GM06990 (cell line): ENCODE measurements at places on chromosomes 6 and 20.

DNA sequence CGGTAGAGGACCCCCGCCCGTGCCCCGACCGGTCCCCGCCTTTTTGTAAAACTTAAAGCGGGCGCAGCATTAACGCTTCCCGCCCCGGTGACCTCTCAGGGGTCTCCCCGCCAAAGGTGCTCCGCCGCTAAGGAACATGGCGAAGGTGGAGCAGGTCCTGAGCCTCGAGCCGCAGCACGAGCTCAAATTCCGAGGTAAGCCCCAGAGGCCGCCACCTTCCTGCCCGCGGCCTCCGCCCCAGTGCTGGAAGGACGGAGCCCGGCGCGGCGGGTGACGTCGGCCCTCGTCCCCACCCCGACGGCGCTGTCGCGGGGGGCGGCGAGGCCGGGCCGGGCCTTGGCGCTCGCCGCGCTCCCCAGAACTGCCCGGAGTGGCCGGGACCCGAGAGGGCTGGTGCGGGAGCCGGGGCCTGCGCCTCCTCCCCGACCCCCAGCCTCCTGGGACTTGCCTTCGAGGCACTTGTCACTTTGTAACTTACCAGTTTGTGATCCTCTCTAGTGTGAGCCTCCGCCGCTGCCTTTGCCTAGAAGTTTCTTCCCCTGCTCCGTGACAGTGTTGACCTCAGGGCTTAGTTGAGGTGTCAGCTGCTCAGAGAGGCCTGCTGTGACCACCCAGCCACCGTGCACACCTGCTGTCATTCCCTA, 417 bp downstream of the VAPB start:
- no peak for DNase-seq

DNA sequence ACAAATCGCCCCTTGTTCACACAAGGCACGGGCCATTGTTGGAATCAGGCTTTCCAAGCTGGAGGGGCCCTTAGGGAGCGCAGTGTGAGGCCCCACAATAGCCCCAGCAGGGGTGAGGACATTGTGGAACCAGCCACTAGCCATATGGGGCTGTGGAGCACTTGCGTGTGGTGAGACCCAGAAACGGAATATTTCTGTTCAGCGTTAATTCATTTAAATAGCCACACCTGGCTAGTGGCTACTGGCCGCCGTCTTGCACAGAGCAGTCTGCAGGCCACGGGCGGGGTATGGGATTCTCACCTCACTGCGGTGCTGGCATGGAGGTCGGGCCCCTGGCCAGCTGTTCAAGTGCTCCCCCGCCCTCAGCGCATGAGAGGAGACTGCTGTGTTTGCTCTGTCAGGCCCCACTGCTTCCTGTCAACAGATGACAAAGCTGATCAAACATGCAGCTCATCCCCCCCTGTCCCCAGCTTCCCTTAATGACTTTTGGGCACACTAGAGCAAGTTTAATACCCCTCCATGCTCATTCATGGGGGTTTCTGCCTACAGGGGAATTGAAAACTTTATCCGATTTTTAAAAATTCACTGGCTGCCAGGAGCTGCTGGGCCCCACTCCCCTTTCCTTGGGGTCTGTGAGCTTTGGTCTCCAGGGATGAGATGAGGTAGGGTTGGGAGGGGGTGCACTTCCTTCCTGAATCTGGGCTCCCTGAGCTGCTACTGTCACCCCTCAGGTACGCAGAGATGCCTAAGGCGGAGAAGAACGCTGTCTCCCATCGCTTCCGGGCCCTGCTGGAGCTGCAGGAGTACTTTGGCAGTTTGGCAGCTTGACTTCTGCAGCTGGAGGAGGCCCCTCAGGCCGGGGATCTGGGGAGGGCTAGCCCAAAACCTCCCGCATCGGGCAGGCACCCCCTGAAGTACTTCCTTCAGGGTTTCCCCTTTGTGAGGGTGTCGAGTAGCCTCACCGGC, 13.6 kb downstream of the ITPA start:
- peak; percentile 54 for DNase-seq

- DNase-seq = no peak
Observed at GRCh38 chr6:116379764-116380163, 9.0 kb downstream of the DSE start.

- DNase-seq = no peak
Observed at GRCh38 chr6:119717942-119718341, 368.4 kb upstream of the MAN1A1 start.

- no peak for DNase-seq
Observed at GRCh38 chr6:26224940-26225847, 138.0 kb downstream of the HFE start.

- no peak for DNase-seq
Observed at GRCh38 chr20:14451458-14451857, 114.0 kb upstream of the FLRT3 start.

GRCh38 chr20:38134427-38135270, 30.4 kb downstream of the TGM2 start:
- no peak for DNase-seq

GRCh38 chr6:107536180-107536961, 46.5 kb downstream of the SOBP start:
- DNase-seq = peak; percentile 25

GRCh38 chr20:63417097-63417737, 55.2 kb downstream of the KCNQ2 start:
- DNase-seq = no peak

DNA sequence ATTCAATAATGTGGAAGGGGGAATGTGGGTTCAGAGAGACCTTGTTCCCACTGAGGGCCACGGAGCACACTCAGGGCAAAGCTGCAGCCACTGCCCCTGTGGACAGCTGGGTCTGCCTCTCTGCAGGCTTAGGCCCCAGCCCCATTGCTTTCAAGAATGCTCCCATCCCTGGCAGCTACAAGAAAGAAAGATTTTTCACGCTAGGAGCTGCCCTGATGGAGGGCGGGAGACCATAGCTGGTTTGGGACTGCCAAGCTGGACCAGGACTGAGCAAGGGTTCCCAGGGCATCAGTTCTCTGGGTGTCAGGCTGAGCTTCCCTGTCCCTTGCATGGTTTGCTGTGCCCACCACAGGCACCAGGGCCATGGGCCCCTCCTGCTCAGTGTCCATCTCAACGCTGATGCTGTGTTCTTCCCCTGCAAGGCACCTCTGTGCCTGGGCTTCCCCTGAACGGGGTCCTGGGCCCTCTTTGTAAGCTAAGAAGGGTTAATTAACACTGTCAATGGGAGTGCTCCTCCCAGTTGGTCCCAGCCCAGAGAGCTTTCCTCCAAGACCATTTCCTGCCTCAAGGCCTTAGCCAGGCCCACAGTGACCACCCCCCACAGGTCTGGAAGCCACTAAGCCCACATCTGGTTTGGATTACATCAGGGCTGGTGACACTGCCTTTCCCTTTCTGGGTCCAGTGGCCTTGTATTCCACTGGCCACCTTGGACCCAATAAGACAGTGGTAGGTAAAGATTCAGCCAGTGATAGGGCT, 8.4 kb downstream of the FOXS1 start:
- DNase-seq = no peak

DNA sequence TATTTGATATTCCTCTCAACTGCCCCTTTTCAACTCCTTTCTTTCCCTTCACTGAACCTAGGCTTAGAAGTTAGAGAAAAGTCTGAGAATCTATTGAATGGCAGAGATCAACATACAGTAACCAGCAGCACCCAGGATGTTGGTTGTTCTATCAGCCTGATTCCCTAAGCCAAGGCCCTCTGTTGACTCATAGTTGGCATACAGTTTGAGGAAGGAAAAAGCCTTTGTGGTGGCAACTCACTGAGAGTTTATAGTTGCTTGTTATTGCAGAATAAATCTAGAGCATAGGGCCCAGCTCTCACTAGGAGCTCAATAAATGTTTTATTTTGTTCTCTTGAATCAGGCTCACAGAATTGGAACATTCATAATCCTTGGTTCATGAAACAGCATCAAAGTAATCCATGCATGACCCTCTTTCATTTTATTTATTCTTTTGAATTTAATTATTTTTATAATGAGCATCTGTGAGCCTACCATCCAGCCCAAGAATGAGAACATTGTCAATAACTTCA, 119.1 kb upstream of the ADGRF1 start:
- DNase-seq = no peak

DNA sequence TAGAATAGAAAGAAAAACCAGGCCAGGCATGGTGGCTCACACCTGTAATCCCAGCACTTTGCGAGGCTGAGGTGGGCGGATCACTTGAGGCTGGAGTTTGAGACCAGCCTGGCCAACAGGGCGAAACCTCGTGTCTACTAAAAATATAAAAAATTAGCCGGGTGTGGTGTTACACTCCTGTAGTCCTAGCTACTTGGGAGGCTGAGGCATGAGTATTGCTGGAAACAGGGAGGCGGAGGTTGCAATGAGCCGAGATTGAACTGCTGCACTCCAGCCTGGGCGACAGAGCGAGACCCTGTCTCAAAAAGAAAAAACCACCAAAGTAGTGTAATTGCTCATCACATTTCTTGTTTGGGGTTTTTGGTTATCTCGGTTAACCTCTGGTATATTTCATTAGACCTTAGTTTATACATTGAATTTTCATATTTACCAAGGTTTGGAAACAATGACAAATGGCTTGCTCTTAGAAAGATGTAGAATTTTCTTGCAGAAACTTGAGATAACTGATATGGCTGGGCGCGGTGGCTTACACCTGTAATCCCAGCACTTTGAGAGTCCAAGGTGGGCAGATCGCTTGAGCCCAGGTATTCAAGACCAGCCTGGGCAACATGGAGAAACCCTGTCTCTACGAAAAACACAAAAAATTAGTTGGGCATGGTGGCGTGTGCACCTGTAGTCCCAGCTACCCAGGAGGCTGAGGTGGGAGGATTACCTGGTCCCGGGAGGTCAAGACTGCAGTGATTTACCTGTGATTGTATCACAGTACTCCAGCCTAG, 14.2 kb downstream of the ITCH start:
- peak; percentile 74 for DNase-seq

DNA sequence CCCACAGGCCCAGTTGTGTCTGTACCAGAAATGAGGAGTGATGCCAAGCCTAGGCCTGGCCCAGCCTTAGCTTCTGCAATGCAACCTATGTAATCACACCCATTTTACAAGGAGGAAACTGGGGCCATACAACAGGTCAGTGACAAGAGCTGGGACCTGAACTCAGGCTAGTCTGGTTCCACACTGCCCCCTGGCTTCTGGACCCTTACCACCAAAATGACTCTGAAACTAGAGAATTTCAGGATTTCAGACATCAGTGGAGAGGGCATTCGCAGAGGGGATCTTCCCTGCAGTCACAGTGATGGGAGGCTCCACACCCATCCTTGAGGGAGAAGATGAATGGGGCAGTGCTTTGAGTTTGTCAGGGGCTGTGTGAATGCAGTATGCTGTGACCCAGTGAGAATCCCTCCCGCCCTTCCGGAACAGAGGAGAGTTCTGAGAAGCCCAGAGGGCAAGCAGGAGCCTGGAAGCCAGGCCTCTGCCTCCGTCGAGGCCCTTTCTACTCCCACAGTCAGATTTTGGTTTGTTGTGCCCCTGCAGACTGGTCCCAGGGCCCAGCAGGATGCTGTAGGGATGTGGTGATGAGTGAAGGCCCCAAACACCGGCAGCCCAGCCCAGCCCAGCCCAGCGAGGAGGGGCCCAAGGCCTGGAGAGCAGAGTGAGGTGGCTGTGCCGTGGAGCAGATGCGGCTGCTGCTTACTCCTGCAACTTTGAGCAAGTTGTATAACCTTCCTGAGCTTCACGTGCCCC, 48.1 kb upstream of the MYL9 start:
- no peak for DNase-seq

DNA sequence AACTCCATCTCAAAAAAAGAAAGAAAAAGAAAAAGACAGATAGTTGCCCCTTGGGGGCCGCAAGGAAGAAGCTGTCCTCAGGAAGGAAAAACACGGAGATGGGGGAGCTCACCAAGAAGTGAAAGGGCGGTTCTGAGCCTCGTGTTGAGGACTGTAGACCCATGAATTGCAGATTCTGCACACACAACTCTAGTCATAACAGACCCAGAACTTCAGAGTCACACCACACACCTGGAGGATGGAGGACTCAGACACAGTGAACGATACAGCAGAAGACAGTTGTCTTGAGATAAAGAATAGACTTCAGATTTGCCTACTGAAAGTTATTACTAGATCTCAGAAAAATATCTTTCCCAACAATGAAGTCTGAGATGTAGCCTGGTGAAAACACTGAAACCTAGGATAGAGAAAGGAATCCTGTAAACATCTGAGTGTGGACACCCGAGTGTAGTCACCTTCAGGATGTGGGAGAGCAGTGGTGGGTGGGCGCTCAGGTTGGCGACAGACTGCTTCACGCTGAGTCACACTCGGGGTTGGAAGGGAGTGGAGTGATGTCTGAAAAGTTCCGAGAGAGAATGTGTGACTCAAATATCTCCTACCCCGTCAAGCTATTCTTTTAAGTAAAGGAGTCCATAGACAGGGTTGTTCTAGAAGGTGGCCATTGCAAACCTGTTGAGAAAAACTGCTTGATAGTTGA, 88.1 kb downstream of the MAP3K4 start:
- DNase-seq = no peak

DNA sequence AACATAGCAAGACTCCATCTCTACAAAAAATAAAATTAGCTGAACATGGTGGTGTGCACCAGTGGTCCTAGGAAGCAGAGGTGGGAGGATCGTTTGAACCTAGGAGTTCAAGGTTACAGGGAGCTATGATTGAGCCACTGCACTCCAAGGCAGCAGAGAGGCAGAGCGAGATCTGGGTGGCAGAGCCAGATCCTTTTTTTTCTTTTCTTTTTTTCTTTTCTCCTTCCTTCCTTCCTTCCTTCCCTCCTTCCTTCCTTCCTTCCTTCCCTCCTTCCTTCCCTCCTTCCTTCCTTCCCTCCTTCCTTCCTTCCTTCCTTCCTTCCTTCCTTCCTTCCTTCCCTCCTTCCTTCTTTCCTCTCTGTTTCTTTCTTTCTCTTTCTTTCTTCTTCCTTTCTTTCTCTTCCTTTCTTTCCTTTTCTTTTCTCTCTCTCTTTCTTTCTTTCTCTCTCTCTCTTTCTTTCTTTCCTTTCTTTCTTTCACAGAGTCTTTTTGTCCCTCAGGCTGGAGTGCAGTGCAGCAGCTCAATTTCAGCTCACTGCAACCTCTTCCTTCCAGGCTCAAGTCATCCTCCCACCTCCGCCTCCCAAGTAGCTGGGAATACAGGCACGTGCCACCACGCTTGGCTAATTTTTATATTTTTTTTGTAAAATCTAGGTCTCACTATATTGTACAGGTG, 9.2 kb upstream of the VSTM2L start:
- no peak for DNase-seq

DNA sequence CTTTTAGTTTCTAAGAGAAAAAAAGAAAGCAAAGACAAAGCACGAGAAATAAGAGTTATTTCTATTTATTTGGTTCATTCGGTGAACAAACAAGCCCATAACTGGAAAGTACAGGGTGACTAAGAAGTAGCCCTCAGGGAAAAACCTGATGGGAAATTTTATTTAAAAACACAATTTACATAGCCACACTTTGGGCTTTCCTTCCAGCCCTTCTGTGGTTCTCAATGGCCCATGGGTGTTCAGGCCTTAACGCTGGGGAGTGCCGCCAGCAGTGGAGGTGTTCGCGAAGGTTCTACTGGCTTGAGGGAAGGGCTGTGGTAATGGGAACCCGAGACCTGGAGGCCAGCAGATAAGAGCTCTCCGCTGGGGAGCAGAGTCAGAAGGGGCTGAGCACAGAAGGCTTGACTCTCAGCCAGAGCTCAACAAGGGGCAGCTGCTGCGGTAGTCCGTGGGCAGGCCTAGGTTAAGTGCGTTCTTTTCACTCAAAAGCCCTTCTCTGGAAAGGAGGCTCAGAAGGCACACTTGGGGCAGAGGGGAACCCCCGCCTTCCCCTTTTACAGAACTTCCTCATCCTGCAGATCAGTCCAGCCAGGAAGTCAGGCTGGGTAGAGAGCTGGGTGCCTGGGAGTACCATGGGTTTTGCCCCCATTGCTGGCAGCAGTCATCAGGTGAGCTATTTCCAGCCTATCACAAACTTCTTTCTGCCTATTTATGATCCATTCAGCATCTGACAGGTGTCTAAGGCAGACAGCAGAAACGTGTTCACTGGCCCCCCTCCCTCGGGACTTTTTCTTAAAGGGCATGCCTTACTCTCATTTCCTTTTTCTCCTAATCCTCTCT, 8.8 kb upstream of the CD83 start:
- peak; percentile 83 for DNase-seq

GRCh38 chr6:31737991-31738979, 1.5 kb upstream of the MSH5 start:
- DNase-seq = peak; percentile 47
